ENCODE measurements at places on chromosomes 2 and 18.

- no peak for DNase-seq
Measured at GRCh38 chr2:234996941-234997270, 45.1 kb downstream of the SH3BP4 start.

DNA sequence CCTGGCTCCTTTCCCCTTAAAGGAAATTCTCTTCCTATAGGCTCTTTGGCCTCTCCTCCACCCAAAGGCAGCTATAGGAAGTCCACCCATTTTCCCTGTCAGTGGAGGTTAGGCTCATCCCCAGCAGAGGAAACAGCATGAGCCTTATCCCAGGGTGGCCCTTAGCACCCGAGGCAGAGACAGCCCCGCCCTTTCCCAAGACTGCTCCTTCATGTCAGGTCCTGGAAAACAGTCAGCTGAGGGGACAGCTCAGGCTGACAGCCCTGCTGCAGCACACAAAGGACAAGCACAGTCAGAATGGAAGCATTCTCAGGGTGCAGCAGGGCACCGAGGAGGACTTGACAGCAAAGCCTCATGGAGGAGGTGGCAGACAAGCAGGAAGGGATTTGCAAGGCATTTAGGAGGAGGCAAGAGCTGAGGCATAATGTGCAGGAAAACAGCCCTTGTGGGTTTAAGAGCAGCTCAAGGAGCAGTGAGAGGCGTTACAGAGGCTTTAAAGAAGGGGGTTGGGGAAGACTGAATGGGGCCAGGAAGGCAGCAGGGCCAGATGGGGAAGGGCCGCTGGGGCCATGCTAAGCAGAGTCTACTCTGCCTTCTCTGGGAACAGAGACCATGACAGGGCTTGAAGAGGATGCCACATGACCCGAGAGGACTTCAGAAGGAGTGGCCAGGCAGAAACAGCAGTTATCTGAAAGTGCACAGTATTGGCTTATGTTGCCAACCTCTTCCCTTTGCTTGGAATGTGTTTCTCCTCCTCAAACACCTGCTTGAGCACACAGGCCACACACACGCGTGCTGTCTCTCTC lies 216.6 kb downstream of the SH3BP4 start:
- no peak for DNase-seq

DNA sequence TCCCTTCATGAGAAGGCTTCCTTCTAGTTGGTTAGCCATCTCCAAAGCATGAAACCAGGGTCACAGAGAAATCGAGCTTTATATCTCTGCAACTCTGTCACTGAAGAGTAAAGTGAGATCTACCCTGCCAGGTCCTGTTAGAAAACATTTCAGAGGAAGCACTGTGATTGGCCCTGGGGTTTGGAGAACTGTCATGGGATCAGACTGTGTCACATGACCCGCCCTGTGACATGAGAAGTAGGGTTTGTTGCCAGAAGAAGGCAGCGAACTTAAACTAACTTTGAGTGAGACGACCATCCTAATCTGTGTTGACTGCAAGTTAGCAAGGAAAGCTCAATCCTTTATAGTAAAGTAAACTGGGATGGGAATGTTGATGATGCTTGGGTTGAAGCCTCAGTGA lies 55.5 kb downstream of the SLC9A2 start:
- no peak for DNase-seq

DNA sequence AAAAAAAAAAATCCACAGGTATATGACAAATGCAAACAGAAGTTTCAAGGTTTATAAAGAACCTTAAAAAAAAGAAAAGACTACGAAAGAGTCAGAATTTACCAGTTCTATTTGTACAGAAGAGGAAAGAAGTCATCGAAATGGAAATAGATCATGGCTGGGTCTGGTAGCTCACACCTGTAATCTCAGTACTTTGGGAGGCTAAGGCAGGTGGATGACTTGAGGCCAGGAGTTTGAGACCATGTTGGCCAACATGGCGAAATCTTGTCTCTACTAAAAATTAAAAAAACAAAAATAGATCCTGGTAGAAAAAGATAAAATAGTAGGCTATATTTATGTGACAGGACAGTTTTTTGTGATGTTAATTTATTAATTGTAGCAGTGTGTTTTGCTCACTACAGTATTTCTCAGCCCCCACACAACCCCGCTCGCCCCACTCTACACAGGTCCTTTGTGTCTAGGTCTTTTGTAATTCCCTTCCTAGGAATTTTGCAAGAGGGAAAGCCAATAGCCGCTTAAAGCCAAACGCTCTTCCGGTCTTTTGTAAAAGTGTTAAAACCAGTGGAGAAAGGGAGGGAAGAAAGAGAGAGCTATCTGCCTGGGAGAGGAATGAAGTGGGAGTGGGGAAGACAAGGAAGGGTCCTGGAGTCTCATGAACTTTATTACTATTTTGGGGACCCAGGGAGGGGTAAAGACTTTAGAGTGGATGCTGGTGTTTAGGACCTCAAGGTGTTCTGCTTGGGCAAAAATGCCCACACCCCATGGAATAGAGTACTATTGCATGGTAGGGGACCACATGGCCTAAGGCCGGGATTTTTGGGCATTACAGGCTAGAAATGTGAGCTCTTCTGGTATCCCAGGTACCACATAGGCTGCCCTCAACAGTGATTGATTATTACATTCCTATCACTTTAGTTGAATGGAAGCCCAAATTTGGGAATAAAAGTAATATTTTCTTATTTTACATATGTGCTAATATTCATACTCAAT lies 59.4 kb upstream of the XPO1 start:
- no peak for DNase-seq

DNA sequence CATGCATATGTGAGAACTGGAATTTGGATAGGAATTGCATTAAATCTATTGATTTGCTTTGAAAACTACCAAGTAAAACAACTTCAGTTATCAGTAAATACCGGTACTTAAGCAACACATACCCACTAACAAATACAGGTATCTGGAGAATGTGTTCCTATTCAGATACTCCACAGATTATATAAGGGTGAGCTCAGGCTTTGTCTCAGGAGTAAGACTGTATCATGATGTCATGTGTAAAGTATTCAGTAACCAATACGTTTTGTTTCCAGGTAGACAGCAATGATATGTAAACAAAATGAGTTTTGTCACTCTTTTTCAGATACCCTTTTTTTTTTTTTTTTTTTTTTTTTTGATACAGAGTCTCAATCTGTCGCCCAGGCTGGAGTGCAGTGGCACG lies 74.8 kb downstream of the DSC3 start:
- no peak for DNase-seq

- no peak for DNase-seq
Measured at GRCh38 chr2:15058015-15058720, 425.7 kb downstream of the LRATD1 start.

DNA sequence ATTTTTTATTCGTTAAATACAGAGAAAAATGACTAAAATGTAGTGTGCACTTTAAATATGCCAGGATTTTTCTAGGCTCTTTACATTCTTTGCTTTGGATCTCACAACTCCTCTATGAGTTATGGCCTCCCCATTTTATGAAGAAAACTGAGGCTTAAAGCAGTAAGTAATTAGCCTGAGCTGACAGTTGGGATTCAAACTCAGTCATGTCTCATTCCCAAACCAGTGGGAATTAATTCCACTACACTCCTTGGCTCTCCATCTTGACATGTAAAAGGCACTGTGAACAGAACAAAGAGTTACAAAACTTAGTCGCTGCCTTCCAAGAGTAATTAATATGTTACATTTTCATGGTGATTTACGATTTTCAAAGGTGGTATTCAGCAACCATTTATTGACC lies 351.9 kb downstream of the SATB2 start:
- DNase-seq: no peak

DNA sequence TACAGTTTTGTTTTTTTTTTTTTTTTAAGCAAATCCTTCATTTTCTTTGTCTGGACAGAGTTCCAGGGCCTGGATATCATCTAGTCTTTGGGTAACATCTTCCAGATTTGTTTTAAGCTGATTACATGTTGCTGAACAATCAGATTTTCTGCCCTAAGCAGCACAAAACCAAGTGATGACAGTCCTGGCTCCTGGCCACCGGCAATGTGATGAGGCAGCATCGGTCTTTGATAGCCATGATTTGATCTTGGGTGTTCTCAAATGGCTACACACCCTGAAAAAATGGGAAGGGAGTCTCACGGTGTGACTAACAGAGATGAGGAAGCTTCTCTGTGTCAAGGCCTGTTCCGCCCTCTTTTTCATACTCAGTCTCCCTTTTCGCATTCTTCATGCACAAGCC lies 708.6 kb upstream of the ZEB2 start:
- DNase-seq: no peak

Data from fibroblast of pulmonary artery (primary cell).